Left cardiac atrium (tissue), 4 donors: ENCODE measurements at places on chromosomes 6 and 20. TPM values are rescaled to one million over a fixed set of nuclear protein-coding genes. Genes with fewer than 3 reads are reported as not detected.
A peak's percentile ranks its signal among the peaks of the same experiment; 100 is the strongest.

DNA sequence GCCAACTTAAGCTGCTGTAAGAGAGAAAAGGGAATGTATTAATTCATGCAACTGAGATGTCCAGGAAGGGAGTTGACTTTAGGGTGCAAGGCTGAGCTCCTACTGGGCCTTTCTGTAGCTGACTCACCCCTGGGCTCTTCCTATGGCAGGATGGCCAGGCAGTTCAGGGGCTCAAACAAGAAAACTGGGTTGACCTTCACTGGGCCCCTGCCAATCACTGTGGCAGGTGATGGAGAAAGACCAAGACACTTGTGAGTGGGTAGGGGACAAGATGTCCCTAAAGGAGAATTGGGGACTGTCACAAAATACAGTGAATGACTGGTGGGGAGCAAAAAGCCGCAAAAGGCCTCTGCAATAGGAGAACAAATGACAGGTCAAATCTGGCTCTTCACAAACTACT, 21.5 kb upstream of the RALGAPA2 start:
- no peak for DNase-seq

DNA sequence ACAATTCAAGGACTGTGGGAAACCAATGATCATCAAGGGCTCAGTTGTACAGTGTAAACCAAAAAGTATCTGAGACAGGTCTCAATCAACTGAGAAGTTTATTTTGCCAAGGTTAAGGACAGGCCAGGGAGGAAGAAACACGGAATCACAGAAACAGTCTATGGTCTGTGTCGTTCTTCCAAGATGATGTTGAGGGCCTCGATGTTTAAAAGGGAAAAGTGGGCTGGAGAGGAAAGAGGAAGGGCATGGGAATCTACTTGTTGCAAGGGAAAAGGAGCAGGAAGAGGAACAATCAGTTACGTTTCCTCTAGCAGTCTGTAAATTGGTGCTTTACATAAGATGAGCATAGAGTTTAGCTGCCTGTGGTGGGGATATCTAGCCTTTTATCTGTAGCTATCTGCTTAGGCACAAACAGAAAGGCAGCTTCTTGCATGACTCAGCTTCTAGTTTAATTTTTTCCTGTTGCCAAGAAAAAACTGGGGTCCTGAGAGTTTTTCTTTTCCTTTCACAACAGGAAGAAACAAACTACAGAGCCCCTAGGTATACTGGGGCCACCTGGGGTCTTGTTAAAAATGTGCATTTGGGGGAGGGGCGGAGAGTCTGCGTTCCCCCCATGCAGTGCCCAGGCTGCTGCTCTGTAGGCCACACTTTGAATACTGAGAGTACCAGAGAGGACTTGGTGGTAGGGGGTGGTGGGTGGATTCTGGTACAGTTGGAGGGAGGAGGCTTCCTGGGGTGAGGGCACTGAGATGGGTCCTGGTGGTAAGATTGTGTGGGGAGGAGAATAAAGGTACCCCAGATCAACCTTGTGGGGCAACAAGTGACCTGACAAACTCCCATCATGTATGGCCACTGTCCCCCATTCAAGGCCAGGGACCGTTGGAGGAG, 35.3 kb upstream of the EZR start:
- no peak for DNase-seq

Gene LY6G6C
- not detected for total RNA-seq

Gene FABP7
- not detected for total RNA-seq

DNA sequence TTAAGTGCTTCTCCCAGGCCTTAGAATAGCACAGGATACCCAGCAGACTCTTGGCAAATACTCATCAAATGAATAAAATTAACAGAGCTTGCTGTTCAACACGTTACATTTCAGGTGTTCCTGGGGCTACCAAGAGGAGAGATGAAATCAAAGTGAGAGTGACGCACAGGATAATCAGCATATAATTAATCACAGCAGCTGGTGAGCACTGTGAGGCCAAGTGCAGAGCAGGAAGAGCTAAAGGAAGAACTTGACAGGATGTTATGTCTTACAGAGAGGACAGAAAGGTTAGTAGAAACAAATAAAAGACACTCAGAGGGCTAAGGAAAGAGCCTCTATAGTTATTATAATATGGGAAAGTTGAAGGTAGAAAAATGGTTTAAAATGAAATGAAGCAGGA, 8.8 kb downstream of the PPIL1 start:
- no peak for DNase-seq

DNA sequence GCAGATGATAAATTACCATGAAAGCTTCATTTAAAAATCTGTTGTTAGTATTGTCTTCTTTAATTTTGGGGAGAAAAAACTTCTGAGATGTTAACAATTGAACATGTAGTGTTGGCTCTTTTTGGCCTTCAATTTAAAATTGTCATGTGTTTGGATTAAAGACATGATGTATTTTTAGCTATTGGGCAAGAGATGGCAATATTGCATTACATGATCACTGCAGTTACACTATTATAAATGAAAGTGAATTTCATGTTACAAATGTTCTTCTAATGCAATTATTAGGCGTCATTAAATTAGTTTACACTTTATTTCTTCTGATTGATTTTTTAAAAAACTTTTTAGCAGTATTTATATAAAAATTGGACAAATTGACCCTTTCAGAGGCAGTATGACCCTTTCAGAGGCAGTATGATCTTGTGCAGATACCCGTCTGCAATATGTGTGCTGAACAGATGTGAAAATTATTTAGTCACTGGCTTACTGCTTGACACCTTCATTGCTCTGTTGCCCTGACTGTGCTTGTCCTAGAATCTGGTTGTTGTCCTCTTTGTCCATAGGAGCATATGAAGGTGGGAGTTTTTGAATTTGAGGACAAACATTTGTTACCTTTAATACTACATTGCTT, 25.8 kb downstream of the CDKAL1 start:
- DNase-seq, result no peak

Gene EFCAB8
- 0.18 TPM for total RNA-seq

GRCh38 chr20:51208162-51208561, 185.3 kb upstream of the KCNG1 start:
- no peak for DNase-seq

DNA sequence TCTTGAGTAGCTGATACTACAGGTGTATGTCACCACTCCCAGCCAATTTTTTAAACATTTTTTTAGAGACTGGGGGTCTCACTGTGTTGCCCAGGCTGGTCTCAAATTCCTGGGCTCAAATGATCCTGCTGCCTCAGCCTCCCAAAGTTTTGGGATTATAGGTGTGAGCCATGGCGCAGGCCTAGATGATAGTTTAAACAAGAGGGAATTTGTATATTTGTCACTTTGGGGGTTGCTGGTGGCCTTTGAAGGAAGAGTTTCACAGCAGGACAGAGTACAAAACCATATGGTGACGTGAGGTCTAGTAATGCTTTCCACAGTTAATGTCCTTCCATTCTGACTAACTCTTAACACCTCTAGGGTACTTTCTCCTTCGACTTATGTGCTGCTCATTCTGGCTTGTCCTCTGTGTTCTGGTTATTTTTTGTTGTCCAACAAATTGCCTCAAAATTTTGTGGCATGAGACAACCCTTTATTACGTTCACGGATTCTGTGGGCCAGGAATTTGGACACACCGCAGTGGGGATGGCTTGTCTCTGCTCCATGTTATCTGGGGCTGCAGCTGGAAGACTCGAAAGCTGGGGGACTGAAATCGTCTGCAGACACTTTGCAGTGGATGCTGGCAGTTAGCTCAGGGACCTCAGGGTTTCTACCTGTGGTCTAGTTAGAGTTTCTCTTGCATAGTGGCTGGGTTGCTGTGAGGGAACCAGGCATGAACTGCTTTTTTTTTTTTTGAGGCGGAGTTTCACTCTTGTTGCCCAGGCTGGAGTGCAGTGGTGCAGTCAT, 23.0 kb upstream of the IER3 start:
- DNase-seq, result no peak

DNA sequence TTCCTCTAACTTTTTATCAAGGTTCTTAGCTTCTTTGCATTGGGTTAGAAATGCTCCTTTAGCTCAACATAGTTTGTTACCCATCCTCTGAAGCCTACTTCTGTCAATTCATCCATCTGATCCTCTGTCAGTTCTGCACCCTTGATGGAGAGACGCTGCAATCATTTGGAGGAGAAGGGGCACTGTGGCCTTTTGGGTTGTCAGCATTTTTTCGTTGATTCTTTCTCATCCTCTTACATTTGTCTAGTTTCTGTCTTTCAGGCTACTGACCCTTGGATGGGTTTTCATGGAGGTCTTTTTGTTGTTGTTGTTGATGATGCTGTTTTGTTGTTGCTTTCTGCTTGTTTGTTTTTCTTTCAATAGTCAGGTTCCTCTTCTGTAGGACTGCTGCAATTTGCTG, 26.3 kb upstream of the HMGN3 start:
- no peak for DNase-seq

- DNase-seq, result no peak
Observed at GRCh38 chr6:88455317-88455716, 289.2 kb upstream of the CNR1 start.

Gene GPSM3
- 8.5 TPM for total RNA-seq

- DNase-seq, result no peak
Observed at GRCh38 chr6:39695447-39695846, 29.8 kb downstream of the KIF6 start.

GRCh38 chr6:80165143-80165542, 58.7 kb downstream of the BCKDHB start:
- no peak for DNase-seq

GRCh38 chr20:23114448-23115082, 28.4 kb upstream of the CD93 start:
- DNase-seq, result no peak

GRCh38 chr20:2767768-2768631, 32.4 kb downstream of the CPXM1 start:
- DNase-seq, result peak; percentile 64

DNA sequence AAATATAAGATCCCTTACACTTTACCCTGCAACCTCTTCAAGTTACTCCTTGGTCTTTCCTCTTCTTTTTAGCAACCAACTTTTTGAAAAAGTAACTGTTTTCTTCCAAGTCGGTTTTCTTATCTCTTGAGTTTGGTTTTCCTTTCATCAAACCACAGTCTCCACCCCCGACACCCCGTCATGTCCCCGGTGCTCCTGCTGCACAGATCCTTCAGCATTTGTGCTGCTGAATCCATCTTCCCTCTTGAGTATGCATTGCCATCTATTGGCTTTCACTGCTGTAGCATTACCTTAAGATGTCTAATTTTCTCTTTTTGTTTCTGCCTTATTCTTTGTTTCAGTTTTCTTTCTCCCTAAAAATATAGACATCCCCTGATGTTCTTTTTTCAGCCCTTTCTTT, 11.9 kb upstream of the TNFRSF21 start:
- no peak for DNase-seq

Gene ELOVL4
- total RNA-seq, result 0.58 TPM

DNA sequence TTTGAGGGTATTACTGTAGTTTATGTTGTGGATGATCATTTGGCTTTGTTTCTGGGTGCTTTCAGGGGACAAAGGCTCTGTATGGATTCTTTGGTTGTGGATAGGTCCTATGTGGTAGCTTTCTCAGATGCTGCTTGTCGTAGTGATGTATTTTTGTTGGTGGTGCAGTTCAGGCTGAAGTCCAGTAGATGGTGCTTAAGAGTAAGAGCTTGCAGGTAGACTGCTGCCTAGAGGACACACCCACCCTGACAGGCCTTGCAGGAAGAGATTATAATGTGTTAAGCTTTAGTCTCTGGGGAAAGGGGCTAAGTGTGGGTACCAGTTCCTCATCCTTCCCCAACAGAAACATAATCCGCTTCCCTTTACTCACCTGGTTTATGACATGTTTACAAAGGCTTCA, 62.6 kb upstream of the ADGRB3 start:
- no peak for DNase-seq

GRCh38 chr6:22966691-22967422, 397.5 kb downstream of the HDGFL1 start:
- no peak for DNase-seq

Gene SRMS
- not detected for total RNA-seq

Gene DUSP15
- 4.2 TPM for total RNA-seq

- no peak for DNase-seq
Observed at GRCh38 chr6:7910298-7910653, 312 bp downstream of the TXNDC5 start.

DNA sequence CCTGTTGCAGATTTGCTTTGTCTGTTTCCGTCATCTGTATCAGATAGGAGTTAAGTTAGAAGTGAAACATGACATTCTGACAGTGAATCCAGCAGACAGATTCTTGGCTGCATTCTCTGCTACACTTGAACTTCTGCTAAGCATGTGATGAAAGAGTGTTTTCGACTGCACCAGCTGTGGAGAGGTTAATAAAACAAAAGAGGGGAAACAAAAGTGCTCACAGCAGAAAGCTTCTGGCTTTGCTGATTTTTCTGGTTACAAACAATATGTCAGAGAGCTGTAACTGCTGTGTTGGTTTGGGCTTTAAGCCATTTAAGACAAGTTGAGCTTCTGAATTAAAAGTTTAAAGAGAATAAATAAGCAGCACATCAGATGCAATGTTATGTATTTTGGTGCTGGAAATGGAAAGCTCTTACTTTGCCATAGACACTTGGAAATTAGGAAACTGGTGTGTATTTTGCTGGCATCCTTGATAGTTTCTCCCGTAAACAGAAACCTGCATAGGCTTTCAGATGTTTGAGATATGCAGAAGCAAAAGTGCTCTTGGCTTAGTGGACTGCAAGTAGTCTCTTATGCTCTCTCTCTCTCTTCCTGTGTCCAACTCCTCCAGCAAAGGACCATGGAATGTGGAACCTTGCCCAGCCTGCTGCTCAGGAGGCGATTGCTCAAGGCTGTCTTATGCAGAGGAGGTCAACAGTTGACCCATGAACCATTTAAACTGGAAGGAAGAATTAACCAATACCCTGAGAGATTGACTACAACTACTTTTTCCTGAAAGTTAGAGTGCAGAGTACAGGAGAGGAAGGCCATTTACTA, 104.9 kb downstream of the RPS12 start:
- DNase-seq, result peak; percentile 77

- no peak for DNase-seq
Observed at GRCh38 chr6:53795340-53795701, 516 bp downstream of the LRRC1 start.

Gene TOX2
- 0.73 TPM for total RNA-seq

- no peak for DNase-seq
Observed at GRCh38 chr20:12733811-12734210, 275.0 kb upstream of the SPTLC3 start.

GRCh38 chr6:157962601-157963302, 18.9 kb upstream of the SYNJ2 start:
- DNase-seq, result no peak

Gene TBX18
- total RNA-seq, result 10.1 TPM

Gene ADGRF5
- 56.9 TPM for total RNA-seq

Gene NOX3
- total RNA-seq, result not detected

DNA sequence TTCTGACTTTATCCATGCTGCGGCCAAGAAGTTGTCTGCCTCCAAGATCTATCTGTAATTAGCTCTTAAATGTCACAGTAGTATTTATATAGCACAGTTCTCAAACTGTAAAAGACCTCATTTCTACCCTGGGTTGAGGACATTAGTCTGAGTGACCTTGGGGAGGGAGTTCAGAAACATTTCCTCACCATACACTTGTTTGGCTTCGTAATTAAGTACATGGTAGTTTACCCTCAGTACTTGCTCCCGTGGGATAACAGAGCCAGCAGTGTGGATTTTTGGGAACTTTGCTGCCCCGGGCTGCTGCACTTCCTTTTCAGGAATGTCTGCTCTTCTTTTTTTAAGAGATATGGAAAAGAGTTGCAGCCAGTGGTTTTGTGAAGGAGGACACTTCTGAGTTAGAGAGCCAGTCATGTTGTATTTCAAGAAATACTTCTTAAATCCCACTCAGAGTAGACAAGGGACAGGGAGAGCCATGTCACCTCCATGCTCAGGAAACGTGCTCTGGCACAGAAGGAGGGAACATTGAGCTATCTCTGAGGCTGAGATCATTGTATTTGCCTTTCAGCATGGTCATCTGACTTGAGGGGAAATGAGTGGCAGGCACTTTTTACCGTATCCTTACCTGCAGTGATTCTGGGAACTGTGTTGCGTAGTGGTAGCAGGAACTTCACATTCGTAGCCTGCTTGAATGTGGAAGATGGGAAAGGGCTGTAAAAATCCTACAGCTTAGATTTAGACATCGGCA, 33.6 kb downstream of the RPRD1B start:
- no peak for DNase-seq
